ENCODE measurements at places on chromosomes 3 and 15.

- H3K4me3 ChIP-seq = no peak overlapping the region
- peaks cover 3% of the 10 kb centered on the region for H3K4me1 ChIP-seq
These were observed 54.9 kb downstream of the TRIM71 start for GRCh38 chr3:32872487-32873382.

GRCh38 chr3:195893516-195893915 lies 14.8 kb downstream of the TNK2 start:
- peak overlapping the region; percentile 80 for H3K27ac ChIP-seq
- H3K4me3 ChIP-seq = no peak overlapping the region
- no peak for DNase-seq
- no peaks in the 10 kb centered on the region for H3K36me3 ChIP-seq
- no peaks in the 10 kb centered on the region for H3K27me3 ChIP-seq
- H3K4me1 ChIP-seq = peaks cover 35% of the 10 kb centered on the region

- H3K4me1 ChIP-seq = no peaks in the 10 kb centered on the region
- DNase-seq = peak; percentile 7
- H3K36me3 ChIP-seq = no peaks in the 10 kb centered on the region
- no peak overlapping the region for H3K4me3 ChIP-seq
- H3K27me3 ChIP-seq = no peaks in the 10 kb centered on the region
These were observed 13.7 kb upstream of the PARP6 start for GRCh38 chr15:72285927-72286516.

DNA sequence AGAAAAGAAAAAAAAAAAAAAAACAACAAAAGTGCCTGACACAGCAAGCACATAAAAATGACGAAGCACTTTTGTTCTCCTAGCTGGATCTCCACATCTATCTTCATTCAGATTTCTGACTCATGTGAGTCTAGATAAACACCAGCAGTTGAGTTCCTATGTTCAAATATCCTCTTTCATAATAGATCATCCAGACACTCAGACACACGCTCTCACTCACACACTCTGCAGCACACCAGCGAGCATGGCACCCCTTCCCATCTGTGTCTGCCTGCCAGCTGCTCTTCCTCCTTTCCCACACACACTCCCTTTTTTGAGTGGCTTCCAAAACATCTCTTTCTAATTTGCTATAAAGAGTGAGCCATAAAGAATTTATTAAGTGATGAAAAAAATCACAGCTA lies 19.8 kb upstream of the CELF6 start:
- no peaks in the 10 kb centered on the region for H3K27me3 ChIP-seq
- DNase-seq = no peak
- no peak overlapping the region for H3K4me3 ChIP-seq
- H3K27ac ChIP-seq = no peak overlapping the region

- no peak for DNase-seq
- no peak overlapping the region for H3K4me3 ChIP-seq
These were observed 86.9 kb downstream of the ATP10A start for GRCh38 chr15:25776071-25776746.

GRCh38 chr3:11641683-11642430 lies 1.9 kb downstream of the VGLL4 start:
- peak overlapping the region; percentile 86 for H3K4me3 ChIP-seq
- peaks cover 18% of the 10 kb centered on the region for H3K4me1 ChIP-seq
- peak overlapping the region; percentile 99 for H3K27ac ChIP-seq
- no peaks in the 10 kb centered on the region for H3K36me3 ChIP-seq
- no peak for DNase-seq

GRCh38 chr15:30041868-30042267 lies 40.9 kb upstream of the GOLGA8J start:
- no peaks in the 10 kb centered on the region for H3K36me3 ChIP-seq
- H3K4me1 ChIP-seq = no peaks in the 10 kb centered on the region
- no peak overlapping the region for H3K27ac ChIP-seq
- DNase-seq = no peak

GRCh38 chr3:37988931-37989525 lies 1.6 kb upstream of the VILL start:
- no peak overlapping the region for H3K27ac ChIP-seq
- H3K4me1 ChIP-seq = 0 out of 2 replicates have a peak, but pooled peaks cover 3% of the 10 kb centered on the region
- no peak for DNase-seq
- H3K36me3 ChIP-seq = no peaks in the 10 kb centered on the region

- no peak overlapping the region for H3K27ac ChIP-seq
- peaks cover 3% of the 10 kb centered on the region for H3K36me3 ChIP-seq
- peaks cover 3% of the 10 kb centered on the region for H3K4me1 ChIP-seq
- no peak for DNase-seq
- no peak overlapping the region for H3K4me3 ChIP-seq
These were observed 3.3 kb upstream of the USP4 start for GRCh38 chr3:49343163-49343562.

DNA sequence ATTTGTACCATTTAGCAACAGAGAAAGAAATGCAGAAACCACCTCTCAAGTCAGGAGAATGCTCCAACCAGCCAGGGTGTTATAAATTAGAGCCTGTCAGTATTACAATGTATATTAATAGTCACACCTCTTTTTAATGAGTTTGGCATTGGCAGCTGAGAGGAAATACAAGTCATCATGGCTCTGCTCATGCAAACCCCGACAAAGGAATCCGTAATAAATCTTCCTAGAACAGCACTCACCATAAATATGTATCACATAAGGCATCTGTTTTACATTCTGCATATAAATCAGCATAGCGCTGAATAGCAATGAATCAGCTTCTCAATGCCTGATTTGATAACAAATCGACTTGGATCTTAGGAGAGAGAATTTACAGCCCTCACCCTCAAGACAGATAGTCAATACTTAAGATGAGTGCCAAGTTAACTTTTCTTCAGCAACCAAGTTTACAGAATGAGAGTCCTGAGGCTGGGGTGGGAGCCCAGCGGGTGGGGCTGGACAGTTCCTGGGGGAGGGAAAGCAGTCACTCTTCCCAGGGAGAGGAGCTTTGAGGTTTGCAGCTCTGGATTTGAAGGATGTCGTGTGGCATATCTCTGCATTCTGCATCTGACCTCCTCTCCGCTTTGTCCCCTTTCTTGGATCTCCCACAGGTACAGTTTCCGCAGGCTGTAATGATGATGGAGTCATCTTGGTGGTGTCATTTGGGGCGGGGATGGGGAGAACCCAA lies 1034.4 kb upstream of the NR2F2 start:
- no peak for DNase-seq
- no peak overlapping the region for H3K27ac ChIP-seq
- H3K4me1 ChIP-seq = no peaks in the 10 kb centered on the region
- no peaks in the 10 kb centered on the region for H3K27me3 ChIP-seq
- no peak overlapping the region for H3K4me3 ChIP-seq
- no peaks in the 10 kb centered on the region for H3K36me3 ChIP-seq

DNA sequence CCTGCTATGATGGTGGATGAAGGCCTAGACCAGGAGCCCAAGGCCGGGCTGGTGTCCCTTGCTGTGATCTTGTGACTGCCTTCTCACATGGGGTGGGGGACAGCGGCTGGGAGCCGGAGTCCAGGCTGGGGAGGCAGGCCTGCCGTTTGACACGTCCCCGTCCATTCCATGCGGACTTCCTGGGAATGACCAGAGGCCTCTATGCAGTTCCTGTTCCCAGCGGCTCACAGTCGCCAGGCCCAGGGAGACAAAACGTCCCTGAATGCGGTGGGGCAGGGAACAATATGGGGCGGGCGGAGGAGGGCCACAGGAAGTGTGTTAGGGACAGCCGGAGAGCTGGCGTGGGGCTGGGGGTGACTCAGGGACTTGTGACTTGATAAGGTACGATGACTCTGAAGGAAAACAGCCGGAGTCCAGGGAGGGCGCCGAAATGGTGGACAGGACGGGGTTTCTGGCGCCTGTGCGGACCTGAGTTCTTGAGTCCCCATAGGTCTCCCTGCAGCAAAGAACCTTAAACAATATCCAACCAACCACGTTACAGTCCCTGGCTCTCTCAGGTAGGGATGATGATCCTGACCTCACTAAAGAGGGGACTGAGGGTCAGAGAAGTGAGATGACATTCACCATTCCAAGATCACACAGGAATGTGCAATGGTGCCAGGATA lies 40.5 kb upstream of the SMAD6 start:
- H3K27me3 ChIP-seq = no peaks in the 10 kb centered on the region
- H3K36me3 ChIP-seq = no peaks in the 10 kb centered on the region
- no peak overlapping the region for H3K4me3 ChIP-seq
- H3K27ac ChIP-seq = no peak overlapping the region
- DNase-seq = no peak

DNA sequence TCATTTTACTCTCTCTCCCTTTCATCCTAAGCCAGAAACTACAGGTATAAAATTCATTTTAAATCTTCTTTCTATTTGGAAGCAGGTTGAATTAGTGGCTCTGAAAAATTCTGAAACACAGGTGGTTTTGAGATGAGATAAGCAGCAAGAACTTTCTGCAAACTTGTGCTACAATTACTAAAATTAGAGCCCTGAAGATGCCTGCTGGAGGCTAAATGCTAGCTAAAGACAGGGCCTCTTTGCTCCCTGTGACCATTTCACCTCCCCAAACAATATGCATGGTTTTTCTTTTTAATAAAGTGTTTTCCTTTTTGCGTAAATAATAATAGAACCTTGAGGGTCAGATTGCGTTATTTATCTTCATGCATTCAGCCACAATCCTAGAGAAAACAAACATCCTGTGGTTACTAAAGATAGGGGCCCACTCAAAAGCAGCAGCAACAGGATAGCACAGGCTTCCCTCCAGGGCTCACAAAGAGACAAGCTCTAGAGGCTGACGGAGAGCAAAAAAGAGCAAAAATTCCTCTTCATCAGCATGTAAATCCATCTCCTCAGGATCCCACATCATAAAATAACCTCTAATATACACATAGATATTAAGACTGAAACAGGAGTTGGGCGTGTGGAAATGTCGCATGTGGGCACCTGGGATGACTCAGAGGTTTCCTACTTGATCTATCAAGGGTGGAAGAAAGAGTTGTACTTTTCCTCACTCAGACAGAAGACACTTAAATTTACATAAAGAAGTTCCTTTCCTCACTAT lies 26.5 kb upstream of the CP start:
- no peak overlapping the region for H3K4me3 ChIP-seq
- no peaks in the 10 kb centered on the region for H3K36me3 ChIP-seq
- no peak for DNase-seq
- peak overlapping the region; percentile 90 for H3K27ac ChIP-seq

DNA sequence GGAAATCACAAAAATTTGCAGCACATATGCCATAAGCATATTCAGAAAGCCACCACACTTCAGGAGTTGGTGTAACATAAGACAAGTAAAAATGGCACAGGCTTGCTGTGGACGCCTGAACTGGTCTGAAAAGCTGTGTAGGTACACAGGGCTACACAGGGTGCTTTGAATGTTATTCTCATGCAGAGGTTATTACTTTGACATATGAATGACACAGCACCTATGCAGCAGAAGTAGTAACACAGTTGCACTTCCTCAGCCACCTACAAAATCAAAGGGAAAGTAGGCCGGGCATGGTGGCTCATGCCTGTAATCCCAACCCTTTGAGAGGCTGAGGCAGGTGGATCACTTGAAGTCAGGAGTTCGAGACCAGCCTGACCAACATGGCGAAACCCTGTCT lies 54.5 kb downstream of the OSBPL10 start:
- no peaks in the 10 kb centered on the region for H3K36me3 ChIP-seq
- H3K27me3 ChIP-seq = no peaks in the 10 kb centered on the region
- H3K4me1 ChIP-seq = peaks cover 26% of the 10 kb centered on the region
- no peak overlapping the region for H3K27ac ChIP-seq
- no peak for DNase-seq

DNA sequence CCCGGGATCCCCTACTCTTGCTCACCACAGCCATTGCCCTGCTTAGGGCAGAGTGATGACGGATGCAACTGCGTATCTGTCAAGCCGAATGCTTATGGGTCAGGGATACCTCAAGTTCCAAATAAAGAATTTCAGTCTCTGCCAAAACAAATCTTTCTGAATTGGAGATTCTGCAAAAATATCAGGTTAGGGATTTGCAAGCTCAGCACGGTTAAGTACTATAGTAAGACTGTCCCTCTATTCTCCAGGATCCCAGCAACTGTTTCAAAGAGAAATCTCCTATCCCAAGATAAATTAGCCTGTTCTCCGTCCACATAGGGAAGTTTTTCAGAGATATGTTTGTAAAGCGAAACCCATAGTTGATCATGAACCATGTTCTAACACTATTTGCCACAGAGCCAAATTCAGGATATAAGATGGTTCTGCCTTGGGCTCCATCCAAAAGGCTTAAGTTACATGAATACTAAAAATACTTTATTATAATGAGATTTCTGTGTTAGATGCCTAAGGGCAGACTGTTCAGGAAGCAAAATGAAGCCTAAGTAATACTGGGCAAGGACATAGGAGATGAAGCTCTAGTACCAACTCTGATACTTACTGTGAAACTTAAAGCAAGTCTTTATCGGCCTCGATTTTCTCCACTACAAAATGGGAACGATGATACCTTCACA lies 100.1 kb upstream of the LPP start:
- DNase-seq = no peak
- no peaks in the 10 kb centered on the region for H3K4me1 ChIP-seq
- no peaks in the 10 kb centered on the region for H3K36me3 ChIP-seq
- H3K27ac ChIP-seq = no peak overlapping the region
- H3K4me3 ChIP-seq = no peak overlapping the region

GRCh38 chr3:174409086-174409743 lies 449.9 kb upstream of the NAALADL2 start:
- H3K27ac ChIP-seq = no peak overlapping the region
- H3K36me3 ChIP-seq = no peaks in the 10 kb centered on the region
- no peak for DNase-seq
- H3K4me1 ChIP-seq = no peaks in the 10 kb centered on the region
- no peak overlapping the region for H3K4me3 ChIP-seq
- H3K27me3 ChIP-seq = no peaks in the 10 kb centered on the region

- DNase-seq = no peak
- H3K27me3 ChIP-seq = no peaks in the 10 kb centered on the region
- no peaks in the 10 kb centered on the region for H3K4me1 ChIP-seq
- no peaks in the 10 kb centered on the region for H3K36me3 ChIP-seq
- no peak overlapping the region for H3K4me3 ChIP-seq
- H3K27ac ChIP-seq = no peak overlapping the region
These were observed 59.7 kb upstream of the LRRN1 start for GRCh38 chr3:3739330-3740060.

DNA sequence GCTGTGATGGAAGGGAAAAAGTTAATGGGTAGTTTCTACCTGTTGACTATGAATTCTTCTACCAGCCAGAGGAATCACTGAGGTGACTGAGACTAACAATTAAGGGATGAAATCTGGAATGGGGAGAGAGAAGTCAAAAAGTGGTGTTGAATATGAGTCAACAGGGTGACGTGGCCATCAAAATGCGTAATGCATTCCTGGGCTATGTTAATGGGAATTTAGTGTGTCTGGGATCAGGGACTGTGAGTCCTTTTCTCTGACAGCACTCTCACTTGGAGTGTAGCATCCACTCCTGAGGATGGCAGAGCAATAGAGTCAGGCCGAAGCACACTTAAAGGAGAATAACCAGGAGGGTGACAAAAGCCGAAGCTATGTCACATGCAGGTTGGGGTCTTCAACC lies 60.4 kb downstream of the MESD start:
- no peaks in the 10 kb centered on the region for H3K27me3 ChIP-seq
- no peaks in the 10 kb centered on the region for H3K4me1 ChIP-seq
- H3K4me3 ChIP-seq = no peak overlapping the region

- H3K27ac ChIP-seq = no peak overlapping the region
- H3K36me3 ChIP-seq = no peaks in the 10 kb centered on the region
- no peak for DNase-seq
- no peak overlapping the region for H3K4me3 ChIP-seq
- H3K27me3 ChIP-seq = no peaks in the 10 kb centered on the region
- no peaks in the 10 kb centered on the region for H3K4me1 ChIP-seq
These were observed 87.6 kb downstream of the SUCNR1 start for GRCh38 chr3:151960961-151961580.
